ENCODE measurements at places on chromosomes 12 and 14. TPM values are rescaled to one million over a fixed set of nuclear protein-coding genes. Genes with fewer than 3 reads are reported as not detected.

RIC8B gene
- total RNA-seq, result 9.0 TPM

JPH4 gene
- total RNA-seq, result not detected

NELL2 gene
- 0.21 TPM for total RNA-seq

OXA1L gene
- 242 TPM for total RNA-seq

ACOT6 gene
- total RNA-seq, result not detected

SMARCC2 gene
- 39.0 TPM for total RNA-seq

CIDEB gene
- 0.35 TPM for total RNA-seq

IGFBP6 gene
- total RNA-seq, result 1.9 TPM

FOXG1 gene
- not detected for total RNA-seq

GLT1D1 gene
- not detected for total RNA-seq

Measured in SK-MEL-5 (cell line).